ENCODE measurements at places on chromosomes 11 and 22. TPM values are rescaled to one million over a fixed set of nuclear protein-coding genes. Genes with fewer than 3 reads are reported as not detected.

The MCHR1 gene
- not detected for total RNA-seq

The AIFM3 gene
- not detected for total RNA-seq

The EHF gene
- total RNA-seq, result not detected

The TSPAN32 gene
- not detected for total RNA-seq

The TNRC6B gene
- total RNA-seq, result 16.6 TPM

The DNAJB7 gene
- total RNA-seq, result not detected

The OR6A2 gene
- total RNA-seq, result not detected

The POLR2F gene
- total RNA-seq, result 77.3 TPM

Data from SJSA1 (cell line).